ENCODE measurements at places on chromosomes 11 and 22.

DNA sequence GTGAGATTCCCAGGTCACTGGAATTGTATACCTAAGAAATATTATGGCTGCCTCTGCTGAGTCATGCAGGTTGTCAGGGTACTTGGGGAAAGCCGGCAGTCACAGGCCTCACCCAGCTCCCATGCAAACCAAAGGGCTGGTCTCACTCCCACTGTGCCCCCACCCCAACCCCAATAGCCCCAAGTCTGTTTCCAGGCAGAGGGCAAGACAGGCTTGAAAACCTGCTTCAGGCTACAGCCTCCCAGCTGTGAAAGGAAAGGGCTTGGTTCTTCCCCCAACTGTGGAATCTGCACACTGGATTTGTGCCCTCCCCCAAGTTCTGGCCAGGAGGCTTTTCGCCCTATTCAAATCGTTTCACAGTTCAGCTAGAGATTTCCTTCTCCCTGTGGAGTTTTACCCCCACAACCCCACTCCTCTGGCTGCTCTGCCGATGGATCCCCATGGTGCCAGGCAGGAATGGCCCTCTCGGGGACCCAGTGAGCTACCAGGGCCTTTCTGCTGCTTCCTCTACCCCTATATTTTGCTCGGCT, 37.0 kb upstream of the ABTB2 start:
- no peak for DNase-seq

GRCh38 chr22:32606181-32606580, 131.6 kb downstream of the FBXO7 start:
- DNase-seq = no peak

- no peak for DNase-seq
Observed at GRCh38 chr11:18280438-18281045, 14.5 kb downstream of the SAA1 start.

DNA sequence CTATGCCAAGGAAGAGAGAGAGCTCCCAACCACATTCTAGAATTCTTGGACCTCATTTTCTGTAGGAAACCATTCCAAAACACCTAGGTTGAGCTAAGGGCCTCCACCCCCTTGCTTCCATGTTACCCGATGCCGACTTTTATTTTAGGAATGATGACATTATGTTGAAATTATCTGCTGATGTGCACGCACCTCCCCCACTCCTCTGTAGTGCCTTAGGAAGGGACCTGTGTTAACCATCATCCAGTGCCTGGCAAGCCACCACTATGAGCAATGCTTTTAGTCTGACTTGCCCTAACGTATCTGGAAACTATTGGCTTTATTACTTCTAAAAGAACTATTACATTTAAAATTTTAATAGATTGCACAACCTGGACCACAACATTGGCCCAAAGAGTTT, 42.1 kb downstream of the NCAPD3 start:
- no peak for DNase-seq

DNA sequence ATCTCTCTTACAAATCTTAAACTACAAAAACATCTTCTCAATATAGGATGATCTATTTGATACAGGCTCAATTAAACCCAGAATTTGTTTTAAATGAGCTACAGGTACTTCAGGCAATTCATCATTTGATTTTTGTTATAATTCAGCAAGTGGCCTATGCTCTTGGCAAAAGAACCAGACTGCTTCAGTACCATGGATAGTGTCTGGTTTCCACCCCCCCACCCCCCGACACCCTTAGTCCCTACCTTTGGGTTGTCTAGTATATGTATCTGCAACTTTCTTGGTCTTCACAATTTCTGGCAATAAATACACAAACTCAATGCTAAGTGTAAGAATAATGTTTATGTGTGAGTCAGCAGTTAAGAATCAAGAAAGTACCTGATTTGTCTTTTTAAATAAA, 97.3 kb upstream of the API5 start:
- no peak for DNase-seq

- no peak for DNase-seq
Observed at GRCh38 chr11:104946907-104947306, 21.5 kb downstream of the CASP4 start.

DNA sequence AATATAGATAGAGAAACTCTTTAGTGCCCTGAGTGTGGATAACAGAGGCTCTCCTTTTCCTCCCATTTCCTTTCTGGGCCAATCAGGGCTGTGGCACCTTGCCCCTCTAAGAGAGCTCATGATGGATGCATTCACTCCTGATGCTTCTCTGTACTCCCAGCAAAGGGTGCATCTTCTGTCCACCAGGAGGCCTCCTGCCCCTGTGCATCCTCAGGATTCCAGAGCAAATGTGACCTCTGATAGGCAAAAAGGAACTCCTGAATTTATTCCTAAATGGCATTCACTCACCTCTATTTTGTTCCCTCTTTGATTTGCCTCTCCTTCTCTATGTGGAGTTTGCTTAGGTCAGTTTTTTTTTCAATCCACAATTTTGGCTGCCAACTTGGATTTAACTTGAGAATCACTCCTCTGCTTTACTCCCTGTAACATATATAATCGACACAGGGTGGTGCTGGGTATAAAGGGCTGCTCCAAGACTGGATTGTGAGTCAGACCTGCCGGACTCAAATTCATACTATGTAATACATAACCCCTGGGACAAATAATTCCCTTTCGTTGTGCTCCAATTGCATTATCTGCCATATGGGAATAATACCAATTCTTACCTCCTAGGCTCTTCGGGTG, 1.1 kb upstream of the MRGPRX4 start:
- no peak for DNase-seq

DNA sequence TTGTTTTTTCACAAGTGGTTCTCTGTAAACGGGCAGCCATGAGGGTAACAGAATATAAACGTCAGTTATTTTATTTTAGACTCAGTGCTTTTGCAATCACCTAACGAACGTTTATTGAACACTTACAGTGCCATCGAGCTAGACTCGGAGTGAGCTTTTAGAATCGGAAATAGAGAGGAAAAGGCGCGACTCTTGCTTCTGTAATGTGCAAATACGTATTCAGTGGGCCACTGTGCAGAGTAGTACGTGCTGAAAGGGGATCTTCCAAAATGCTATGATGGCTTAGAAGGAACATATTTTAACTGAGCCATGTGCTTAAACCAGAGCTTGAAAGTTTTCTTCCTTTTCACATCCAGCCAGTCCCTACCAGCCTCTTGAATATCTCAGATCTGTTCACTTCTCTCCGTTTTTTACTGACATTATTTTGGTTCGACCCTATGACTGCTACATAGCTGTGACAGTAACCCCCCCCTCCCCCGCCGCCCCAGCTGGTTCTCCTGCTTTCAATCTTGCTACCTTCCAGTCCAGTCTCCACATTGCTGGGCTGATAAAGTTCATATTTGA, 468 bp downstream of the DDIAS start:
- DNase-seq = no peak

GRCh38 chr11:62201376-62201775, 7.1 kb upstream of the SCGB2A1 start:
- peak; percentile 61 for DNase-seq

GRCh38 chr22:20232781-20233180, 35.3 kb downstream of the RTN4R start:
- no peak for DNase-seq

All from COR-L47 (cell line).